Urinary bladder (tissue), 4 donors: ENCODE measurements at places on chromosomes 11 and 22.

DNA sequence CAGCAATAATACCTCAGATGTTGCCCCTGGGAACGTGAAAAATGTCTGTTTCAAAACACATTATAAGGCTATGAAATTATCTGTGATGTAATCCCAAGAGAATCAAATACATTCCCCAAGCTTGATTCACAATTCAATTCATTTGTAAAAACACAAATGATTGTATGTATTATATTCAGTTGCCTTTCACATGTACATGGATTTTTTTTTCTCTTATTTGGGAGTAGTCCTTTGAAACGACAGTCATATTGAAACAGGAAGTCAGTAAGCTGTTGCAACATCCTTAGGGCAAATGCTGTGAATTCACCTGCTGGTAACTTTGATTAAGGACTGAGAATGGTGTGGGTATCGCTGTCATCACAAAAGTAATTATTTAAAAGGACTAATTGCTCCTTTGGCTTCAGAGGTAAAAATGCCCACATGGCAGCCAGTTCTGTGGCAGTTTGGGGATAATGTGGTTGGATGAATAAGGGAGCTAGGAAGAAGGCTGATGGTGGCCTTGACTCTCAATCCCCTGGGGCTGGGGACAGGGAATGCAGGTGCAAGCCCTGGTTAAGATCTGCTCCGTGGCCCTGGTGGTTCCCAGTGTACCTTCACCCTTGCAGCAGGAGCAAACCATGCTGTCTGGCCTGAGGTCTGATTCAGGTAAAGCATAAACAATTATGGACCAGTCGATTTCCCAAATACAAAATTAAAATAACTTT, 13.2 kb downstream of the EHF start:
- no peak for DNase-seq

- peak; percentile 23 for DNase-seq
Measured at GRCh38 chr11:9231848-9232177, 33.3 kb downstream of the DENND5A start.

- DNase-seq = no peak
Measured at GRCh38 chr11:554428-555226, 5.9 kb downstream of the LMNTD2 start.

GRCh38 chr11:115961159-115962003, 457.2 kb upstream of the CADM1 start:
- no peak for DNase-seq

DNA sequence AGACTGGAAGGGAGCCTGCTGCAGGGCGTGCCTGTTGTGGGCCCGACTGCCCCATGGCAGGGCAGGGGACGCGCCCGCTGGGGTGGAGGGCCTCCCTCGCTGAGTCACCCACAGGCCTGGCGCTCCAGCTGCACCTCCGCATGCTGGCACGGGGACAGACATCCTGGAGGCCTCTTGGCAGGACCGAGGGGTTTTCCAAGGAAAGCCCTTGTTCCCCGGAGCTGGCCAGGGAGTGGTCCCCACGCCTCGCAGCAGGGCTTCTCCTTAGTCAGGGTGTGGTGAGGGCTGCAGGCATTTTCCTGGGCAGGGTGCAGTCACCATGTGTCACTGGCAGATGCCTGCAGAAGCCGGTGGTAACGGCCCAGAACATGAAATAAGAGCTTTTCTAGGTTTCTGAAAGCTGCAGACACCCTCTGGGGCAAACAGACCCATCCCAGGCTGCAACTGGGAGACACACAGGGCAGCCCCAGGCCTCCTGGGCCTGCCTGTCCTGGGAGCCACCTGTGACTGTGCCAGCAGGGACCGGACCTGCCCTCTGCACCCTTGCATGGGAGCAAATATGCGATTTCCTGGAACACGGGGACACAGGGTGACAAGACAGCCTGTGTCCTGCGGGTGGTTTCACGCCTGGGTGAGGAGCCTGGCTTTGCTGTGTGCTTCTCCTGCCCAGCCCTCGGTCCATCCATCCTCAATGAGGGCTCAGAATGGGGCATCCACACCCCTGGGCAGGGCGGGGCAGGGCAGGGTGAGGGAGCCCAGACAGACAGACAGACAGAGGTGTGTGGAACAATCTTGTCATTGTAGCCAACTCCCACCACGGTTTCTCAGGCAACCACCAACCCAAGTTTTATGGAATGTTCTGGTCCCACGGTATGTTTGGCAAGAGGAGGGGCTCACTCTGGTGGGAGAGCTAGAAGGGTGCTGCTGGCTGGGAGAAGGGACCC, 43.2 kb upstream of the FADD start:
- no peak for DNase-seq

DNA sequence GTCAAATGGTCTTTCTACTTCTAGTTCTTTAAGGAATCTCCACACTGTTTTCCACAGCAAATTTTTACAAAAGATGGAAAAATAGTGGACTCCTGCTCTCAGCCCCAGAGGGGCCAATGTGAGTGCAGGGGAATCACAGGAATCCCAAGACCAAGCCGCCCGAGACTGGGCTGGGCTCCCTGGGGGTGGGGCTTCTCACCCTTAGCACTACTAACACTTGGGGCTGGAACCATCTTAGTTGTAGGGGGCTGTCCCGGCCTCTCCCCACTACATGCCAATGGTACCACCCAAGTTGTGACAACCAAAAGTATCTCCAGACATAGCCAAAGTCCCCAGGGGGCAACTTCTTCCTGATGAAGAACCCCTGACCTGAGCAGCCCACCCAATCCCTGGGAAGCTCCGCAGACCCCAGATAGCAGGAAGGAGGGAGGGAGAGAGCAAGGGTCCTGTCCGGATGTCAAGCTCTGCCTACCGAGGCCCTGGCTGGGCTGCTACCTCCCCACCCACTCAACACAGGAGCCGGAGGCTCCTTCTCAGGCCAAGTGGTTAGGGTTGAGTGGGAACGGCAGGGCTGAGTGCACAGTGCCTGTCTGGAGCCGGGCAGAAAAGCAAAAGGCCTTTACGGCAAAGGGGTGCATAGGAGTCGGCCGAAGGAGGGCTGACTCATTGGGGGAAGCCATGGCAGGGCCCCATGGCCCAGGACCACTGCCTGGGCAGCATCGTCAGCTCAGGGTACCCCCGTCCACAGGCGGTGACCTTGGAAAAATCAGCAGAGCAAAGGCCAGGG, 122.5 kb upstream of the FGF3 start:
- DNase-seq = no peak

DNA sequence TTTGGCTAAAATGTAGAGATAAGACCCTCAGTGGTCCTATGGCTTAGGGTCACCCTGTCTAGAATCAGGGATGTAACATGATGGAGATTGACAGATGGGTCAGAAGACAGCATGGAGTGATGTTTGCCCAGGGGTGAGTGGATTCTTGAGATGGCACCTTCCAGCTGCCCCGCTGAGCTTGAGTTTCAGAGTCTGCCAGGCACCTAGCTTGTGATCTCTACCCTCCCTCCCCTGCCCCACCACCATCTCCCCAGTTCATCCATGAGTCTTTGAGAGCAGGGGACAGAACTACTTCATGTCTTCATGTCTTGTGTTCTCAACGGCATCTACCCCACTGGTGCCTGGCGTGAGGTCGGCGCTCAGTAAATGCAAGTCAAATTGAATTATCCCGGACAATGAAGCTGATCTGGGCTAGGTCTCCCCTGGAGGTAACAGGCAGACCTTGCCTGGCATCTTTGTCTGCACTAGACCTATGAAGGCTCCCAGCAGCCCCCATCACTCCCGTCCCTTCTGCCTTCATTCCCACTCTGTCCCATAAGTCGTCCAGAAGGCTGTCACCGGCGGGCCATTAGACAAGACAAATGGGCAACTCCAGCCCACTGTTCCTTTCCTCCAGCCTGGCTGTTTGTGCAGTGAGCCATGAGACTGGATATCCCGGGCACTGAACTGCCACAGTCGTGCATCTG, 239.2 kb upstream of the TBCEL start:
- DNase-seq = no peak

- no peak for DNase-seq
Measured at GRCh38 chr11:65643971-65644370, 6.1 kb downstream of the SIPA1 start.

- no peak for DNase-seq
Measured at GRCh38 chr11:84261707-84262106, 975.5 kb upstream of the CCDC90B start.

- DNase-seq = no peak
Measured at GRCh38 chr11:33067294-33067693, 27.9 kb downstream of the TCP11L1 start.

DNA sequence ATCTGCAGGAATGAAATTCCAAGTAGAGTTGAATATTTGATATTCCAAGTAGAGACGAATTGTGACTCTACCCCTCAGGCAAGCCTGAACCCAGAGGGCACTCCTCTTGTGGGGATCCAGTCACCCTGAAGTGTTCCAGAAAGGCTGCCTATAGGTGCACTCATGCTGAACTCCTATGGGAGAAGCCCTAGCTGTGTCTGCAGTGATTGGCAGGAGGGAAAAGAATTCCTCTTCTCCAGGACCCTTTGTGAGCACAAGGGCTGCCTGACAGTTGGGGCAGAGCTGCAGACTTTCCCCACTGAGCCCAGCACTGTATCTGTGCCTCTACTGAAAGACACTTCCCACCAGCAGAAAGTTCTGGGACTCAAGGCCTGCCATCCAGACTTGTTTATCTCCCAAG, 35.0 kb downstream of the BBOX1 start:
- DNase-seq = no peak

DNA sequence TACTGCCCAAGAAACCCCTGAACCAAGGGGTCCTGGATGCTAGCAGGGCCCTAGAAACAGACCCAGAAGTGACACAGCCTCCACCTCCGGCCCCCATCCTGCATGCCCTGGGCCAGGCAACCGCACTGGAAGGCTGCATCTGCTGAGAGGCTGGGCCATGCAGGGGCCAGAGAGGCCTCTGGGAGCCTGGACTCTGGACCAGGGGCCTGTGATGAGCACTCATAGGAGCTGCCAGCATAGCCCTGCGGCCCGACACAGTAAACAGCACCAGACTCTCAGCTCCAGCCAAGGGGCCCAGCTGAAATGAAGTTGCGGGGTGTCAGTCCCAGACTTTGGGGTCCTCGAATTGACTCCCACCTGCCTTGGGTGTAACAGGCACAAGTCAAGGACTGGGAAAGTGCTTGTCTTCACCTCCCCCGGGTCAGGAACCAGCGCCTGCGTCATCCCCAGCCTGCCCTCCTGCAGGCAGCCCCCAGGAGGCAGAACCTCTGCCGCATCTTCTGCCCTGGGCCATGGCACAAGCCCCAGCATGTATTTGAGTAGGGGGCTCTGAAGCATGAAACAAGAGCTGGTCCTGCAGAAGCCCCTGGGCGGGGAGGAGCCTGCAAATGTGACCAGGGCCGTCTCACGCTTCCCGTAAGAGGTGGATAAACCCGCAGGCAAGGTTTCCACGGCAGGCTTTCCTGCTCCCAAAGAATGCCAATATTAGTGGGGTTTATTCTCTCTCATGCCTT, 25.2 kb upstream of the CCND1 start:
- DNase-seq = no peak

- no peak for DNase-seq
Measured at GRCh38 chr22:41969110-41969646, at the start of gene SEPTIN3. Gene SEPTIN3, plus strand, starts transcription at chr22:41969443. Its CDS starts 2,050 bp downstream, at chr22:41971493.

DNA sequence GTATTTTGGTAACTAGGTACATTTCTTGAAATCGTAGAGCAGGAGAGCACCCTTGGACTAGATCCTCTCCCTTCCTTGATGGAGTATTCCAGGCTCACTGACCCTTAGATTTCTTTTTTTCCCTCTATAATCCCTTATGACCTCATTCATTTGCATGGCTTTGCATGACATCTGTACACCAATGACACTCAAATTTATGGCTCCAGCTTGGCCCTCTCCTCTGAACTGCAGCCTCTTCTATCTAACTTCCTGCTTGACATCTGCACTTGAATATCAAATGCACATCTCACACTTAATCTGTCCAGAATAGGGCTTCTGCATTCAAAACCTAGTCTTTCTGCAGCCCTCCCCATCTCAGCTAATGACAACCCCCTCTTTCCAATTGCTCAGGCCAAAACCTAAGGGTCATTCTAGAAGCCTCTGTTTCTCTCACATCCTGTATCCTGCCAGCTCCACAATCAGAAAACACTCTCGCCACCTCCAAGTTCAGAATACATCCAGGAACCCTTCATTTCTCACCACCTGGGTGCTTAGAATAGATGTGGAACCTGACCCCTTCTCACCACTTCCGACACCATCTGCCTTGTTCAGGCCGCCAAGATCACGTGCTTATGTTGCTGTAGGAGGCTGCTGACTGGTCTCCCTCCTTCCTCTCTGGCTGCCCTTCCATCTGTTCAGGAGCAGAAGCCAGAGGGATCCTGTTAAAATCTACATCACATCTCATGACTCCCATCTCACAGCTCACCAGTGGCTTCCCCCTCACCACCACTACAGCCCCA, 138.9 kb upstream of the MTNR1B start:
- no peak for DNase-seq

DNA sequence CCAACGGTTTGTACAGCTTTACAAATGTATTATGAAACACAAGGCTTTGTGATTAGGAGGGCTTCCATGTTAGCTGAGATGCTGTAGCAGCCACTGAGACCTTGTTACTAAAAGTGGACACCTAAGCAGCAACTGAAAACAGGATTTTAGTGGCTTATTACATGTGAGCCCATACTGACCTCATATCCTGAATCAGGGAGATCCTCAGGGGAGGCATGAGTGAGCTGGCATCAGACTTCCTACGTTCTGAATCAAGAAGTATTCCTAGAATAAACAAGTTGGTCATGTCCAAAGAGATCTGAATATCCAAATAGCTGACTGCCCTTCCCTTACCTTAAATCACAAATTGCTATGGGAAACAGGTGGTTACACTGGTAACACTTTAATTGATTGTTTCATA, 59.1 kb upstream of the SCUBE2 start:
- no peak for DNase-seq

DNA sequence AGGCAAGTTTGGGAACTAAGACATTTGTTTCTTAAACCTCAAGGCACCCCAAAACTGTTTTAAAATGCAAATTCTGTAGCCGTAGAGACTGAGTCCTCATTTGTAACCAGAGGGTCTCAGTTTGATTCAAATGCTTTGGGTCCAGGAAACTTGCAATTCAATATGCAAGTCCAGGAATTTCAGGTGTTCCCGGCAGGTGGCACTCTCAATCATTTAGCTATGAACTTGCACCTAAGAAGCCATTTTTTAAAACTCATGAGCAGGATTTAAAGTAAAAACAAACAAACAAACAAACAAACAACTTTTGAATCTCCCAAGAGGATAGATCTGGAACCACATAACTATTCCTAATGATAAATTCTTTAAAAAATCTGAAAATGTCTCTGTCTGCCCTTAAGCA, 8.7 kb upstream of the ABTB2 start:
- no peak for DNase-seq

- DNase-seq = peak; percentile 88
Measured at GRCh38 chr22:37674951-37675929, at the start of gene LGALS1. Gene LGALS1, plus strand, starts transcription at chr22:37675636. Its CDS starts 67 bp downstream, at chr22:37675703.

DNA sequence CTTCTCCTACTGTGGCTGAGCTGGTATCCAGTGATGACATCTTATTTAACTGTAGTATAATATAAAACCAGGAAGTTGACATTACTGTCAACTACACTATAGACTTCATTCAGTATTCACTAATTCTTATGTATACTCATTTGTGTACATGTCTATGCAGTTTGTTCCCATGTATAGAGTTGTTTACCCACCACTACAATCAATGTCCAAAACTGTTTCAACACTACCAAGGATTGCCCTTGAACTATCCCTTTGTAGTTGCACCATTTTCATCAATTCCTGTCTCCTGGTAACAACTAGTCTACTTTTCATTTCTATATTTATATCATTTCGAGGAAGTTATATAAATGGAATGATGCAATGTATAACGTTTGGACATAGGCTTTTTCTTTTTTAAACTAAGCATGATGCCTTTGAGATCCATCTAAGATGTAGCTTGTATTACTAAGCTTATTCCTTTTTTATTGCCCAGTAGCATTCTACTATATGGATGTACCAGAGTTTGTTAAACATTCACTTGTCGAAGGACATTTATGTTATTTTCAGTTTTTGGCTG, 39.2 kb downstream of the TMEM135 start:
- no peak for DNase-seq

- peak; percentile 98 for DNase-seq
Measured at GRCh38 chr11:124953753-124954589, at the start of gene CCDC15. Gene CCDC15, plus strand, starts transcription at chr11:124954202. Its CDS starts 531 bp downstream, at chr11:124954733.
